Cerebellum (tissue), 4 donors: ENCODE measurements at places on chromosomes 6 and 20.

- DNase-seq = no peak
Observed at GRCh38 chr6:25441663-25442270, 162.6 kb downstream of the CARMIL1 start.

DNA sequence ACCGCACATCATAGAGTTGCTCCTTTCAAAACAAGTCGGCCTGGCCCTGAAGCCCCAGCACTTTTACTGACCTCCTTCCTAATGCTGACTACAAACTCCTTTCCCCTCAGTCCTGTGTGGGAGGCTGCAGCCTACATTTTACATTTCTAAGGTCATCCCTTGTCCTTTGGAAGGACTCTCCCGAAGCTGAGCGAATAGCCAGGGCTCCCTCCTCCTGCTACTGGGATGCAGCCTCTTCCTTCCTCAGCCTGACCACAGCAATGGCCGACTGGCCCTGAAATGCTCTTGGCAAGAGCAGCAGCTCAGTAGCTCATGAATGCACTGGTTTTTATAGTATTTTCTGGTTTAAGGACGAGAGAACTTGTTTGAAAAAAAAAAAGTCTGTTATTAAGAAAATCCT is 679 bp downstream of the ADGRF5 start:
- DNase-seq = no peak

DNA sequence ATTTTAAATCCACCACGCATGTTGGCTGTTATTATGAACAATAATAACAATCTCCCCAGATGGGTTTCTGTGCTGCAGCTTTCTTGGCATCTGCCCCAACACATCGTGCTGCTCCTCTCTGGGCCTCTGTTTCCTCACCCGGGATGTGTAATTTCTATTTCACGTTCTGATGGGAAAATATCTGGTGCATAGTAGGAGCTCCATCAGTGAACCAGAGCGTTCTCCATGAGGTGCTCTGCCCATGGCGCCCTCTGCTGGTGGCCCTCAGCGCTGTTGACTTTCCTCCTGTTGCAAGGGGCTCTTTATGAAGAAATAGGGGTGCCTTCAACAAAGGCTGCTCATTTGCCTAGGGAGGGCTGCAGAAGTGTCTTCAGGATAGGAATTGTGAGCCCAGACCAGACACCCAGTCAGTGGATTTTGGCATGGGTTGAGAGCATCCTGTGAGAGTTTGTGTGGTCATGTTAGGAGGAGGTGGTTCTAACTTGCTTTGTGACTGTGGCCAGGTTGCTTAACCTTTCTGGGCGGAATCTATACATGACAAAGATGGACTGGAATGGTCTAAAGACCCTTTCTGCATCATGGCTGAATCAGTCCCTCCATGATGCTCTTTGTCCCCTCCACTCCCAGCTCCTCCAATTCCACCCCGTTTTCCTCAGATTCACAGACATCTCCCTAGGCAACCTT is 8.1 kb downstream of the SCRT2 start:
- peak; percentile 45 for DNase-seq

- DNase-seq = no peak
Observed at GRCh38 chr20:5282561-5282960, 34.2 kb downstream of the PROKR2 start.

DNA sequence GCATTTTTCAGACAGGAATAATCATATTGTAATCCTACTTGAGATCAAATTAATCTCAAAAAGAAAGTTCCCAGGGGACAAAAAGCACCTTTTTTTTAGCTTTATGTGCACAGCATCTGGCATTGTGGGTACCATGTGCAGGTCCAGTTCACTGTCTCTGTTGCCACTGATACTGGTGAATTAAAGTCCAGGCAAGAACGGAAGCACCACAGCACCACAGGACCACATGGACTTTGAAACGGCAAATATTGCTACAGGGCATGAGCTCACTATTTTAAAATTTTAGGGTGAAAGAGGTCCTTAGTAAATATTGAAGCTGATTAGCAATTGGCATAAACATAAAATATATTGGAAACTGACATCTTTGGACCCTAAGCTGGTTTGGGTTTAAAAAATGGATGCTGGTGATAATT is 709.0 kb downstream of the EPM2A start:
- no peak for DNase-seq

DNA sequence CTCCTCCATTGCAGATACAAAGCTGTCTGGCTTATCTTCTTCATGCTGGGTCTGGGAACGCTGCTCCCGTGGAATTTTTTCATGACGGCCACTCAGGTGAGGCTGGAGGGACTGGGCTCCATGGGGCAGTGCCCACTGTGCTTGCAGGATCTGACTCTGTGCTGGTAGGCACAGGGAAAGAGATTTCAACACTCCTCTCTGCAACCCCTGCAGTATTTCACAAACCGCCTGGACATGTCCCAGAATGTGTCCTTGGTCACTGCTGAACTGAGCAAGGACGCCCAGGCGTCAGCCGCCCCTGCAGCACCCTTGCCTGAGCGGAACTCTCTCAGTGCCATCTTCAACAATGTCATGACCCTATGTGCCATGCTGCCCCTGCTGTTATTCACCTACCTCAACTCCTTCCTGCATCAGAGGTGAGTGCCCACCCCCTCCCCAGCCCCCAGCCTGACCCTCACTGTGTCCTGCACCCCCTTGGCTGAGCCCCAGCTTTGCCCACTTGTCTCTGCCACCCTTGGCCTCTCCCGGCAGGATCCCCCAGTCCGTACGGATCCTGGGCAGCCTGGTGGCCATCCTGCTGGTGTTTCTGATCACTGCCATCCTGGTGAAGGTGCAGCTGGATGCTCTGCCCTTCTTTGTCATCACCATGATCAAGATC is 6.1 kb downstream of the SLC29A1 start:
- no peak for DNase-seq

DNA sequence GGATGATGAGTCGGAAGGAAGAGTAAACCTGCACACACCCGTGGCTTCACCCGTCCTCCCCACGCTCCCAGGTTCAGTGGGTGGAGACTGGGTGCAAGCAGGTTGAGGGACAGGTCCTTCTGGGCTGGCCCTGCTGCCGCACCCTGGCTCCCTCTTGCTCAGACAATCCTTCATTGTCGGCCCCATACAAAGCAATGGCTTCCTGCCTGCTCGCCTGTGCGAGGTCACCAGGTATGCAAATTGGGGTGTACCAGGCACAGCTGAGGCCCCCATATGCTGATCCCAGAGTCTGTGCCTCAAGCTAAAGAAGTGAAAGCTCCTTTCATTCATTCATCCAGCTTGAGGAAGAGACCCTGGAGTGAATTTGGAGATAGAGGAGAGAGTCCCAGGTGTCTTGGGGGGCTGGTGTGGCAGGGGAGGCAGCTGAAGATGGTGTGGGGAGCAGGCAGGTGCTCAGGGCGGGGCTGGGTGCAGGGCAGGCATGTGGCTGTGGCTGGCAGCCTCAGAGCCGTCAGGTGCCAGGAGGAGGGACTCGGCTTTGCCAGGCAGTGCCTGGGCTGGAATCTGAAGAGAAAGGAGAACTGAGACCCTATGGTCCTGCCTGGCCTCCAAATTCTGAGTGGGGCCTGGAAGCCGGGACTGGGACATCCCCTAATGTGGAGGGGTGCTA is 4.7 kb downstream of the SLCO4A1 start:
- DNase-seq = peak; percentile 42

GRCh38 chr6:16544006-16544405 is 217.3 kb downstream of the ATXN1 start:
- DNase-seq = no peak

DNA sequence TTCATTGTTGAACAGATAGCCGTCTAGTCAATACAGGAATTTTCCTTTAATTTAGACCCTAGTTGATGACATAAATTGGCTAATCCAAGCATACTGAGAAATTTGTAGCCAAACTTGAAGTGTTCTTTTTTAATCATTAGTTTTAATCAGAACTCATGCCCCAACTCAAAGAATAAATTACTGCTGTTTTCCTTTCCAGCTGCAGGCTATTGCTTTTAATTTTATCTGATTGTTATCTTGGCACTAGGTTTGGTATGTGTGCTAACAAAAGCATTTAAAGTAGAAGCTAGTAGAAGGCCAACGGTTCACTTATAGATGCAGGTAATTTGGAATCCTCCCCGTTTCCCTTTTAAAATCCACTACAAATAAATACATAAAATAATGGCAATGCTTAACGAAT is 188.5 kb downstream of the CD109 start:
- no peak for DNase-seq

DNA sequence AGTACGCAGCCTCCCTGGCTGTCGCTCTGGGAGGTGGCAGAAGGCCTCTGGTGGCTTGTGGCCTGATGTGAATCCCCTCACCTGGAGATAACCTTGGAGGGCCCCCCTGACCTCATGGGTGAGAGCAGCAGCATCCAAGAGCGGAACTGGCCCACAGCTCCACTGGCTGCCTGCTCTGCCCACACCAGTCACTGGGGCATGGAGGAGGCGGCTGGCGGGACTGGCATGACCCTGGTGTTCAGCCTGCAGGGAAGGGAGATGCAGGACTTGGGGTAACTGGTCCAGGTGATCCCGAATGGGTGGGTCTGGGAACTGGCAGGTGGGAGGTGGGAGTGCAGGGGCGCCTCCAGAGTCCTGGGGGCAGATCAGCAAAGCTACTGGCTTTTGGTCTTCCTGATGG is 10.6 kb upstream of the DSN1 start:
- DNase-seq = no peak

DNA sequence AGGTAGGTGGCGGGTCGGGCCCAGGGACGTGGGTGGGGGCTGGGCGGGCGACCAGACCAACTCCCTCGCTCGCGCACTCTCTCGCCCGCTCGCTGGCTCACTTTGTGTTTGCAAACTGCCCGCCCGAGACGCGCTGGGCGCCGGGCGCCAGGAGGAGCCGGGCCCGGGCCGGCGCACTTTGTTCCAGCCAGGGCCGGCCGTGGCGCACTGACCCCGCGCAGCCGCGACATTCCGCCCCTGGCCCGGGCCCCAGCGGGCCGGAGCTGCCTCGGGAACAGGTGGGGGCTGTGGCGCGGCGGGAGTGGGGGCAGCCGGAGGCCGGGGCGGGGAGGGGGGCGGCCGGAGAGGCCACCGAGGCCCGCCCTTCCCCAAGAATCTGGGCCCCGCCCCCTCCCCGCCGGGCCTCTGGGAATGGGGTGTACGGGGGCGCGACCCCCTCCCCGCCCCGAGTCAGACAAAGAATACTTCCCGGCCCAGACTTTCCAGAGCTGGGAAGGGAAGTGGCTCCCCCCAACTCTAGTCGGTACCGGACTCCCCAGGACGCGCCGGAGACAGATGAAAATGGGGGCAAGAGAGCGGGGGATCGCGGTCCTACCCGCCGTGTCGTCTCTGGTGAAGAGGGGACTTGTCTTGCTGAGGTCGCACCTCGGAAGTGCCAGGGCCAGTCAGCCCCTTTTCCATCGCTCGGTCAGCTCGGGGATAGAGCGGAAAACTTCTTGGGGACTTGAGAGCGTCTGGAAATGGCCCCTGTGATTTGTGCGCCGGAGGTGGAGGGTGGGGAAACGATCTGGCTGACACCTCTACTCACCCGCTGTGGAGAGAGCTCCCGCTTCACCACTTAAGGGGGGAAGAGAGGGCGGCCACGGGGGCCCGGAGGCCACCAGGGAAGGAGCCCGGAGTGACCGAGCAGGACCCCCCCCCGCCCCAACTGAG is 951 bp downstream of the FOXP4 start:
- peak; percentile 25 for DNase-seq

GRCh38 chr6:40380271-40380670 is 206.9 kb downstream of the LRFN2 start:
- DNase-seq = no peak

DNA sequence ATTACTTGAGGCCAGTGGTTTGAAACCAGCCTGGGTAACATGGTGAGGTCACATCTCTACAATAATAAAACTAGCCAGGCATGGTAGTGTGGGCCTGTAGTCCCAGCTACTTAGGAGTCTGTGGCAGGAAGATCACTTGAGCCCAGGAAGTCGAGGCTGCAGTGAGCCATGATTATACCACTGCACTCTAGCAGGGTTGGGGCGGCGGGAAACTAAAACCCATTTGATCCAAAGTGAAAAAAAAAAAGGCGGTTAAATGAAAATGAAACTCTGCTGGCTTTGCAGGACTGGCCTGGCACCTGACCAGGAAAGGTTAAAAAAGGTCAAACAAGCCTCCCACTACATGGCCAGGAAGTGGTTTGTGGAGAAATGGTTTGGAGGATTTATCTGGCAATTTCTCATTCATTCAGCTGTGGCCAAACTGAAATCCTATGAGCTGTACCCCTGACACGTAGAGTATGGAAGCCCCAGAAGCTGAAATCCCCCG is 36.6 kb downstream of the MTRES1 start:
- no peak for DNase-seq

- DNase-seq = no peak
Observed at GRCh38 chr6:163310973-163311383, 103.5 kb upstream of the QKI start.

DNA sequence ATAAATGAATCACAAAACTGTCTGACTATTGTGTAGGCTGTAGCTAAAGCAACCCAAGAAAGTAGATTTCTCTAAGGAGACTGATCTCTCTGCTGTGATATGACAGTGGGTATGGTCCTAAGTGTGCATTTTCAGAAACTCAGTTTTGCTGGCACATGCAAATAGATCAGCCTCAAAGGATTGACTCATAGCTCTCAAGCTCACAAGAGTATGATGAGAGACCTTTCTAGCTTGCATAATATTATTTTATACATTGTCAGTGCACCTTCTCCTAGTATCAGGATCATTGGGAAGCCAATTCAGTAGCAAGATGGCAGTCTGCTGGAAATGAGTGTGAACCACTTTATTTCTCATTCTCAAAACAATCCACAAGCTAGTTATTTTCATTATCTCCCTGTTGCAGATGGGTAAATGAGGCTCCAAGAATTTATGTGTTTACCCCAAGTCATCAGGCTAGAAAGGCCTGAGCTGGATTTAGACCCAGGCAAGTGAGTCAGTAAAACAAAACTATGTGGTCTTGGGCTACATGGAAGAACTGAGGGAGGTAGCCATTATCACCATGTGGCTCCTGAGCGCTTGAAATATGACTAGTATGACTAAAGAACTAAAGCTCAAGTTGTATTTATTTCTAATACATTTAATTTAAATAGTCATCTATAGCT is 27.9 kb upstream of the PLCB4 start:
- no peak for DNase-seq

- no peak for DNase-seq
Observed at GRCh38 chr20:37574199-37574890, 46.7 kb upstream of the BLCAP start.

GRCh38 chr6:24284006-24284405 is 73.9 kb downstream of the DCDC2 start:
- no peak for DNase-seq

- DNase-seq = no peak
Observed at GRCh38 chr20:23268792-23269354, 81.7 kb upstream of the NXT1 start.

DNA sequence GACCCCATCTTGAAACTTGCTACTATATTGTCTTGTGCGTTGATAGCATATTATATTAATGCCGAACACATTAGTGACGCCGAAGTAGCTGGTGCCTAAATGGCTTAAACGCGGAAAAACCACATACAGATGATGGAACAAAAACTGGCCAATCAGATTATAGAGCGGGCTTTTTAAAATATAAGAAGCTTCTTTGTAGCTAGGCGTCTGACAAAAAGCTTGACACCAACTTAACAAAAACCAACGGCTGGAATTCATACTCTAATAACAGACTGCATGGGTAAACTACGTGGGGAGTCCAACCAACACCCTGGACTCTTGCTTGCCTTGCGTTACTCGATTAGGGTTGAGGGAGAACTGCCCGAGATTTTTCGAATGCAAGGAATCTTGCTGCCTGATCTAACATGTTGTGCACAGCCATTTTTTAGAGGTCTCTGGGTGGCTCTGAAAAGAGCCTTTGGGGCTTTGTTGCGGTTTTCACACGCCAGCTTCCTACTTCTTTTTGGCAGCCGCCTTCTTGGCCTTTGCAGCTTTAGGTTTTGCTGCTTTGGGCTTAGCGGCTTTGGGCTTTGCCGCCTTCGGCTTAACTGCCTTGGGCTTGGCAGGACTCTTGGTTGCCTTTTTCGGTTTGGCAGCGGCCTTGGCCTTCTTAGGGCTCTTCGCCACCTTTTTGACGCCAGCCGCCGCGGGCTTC is 45.7 kb downstream of the OR2B2 start:
- peak; percentile 65 for DNase-seq
